ENCODE measurements at places on chromosomes 5 and 9.

DNA sequence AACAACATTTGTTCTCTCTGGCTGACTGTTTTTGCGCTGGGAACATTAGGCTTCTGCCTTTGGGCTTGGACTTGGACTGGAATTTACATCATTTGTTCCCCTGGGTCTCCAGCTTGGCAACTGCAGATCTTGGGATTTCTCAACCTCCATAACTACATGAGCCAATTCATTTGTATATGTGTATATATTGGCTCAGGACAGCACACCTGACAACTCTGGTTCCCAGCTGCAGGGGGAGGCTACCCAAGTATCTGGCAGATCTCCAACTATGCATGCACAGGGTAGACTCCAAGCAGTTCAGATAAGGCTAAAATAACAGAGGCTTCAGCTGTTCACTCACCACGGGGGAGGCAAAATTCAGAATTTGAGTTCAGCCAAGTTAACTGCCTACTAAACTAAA is 31.6 kb upstream of the F2RL1 start:
- DNase-seq: no peak

DNA sequence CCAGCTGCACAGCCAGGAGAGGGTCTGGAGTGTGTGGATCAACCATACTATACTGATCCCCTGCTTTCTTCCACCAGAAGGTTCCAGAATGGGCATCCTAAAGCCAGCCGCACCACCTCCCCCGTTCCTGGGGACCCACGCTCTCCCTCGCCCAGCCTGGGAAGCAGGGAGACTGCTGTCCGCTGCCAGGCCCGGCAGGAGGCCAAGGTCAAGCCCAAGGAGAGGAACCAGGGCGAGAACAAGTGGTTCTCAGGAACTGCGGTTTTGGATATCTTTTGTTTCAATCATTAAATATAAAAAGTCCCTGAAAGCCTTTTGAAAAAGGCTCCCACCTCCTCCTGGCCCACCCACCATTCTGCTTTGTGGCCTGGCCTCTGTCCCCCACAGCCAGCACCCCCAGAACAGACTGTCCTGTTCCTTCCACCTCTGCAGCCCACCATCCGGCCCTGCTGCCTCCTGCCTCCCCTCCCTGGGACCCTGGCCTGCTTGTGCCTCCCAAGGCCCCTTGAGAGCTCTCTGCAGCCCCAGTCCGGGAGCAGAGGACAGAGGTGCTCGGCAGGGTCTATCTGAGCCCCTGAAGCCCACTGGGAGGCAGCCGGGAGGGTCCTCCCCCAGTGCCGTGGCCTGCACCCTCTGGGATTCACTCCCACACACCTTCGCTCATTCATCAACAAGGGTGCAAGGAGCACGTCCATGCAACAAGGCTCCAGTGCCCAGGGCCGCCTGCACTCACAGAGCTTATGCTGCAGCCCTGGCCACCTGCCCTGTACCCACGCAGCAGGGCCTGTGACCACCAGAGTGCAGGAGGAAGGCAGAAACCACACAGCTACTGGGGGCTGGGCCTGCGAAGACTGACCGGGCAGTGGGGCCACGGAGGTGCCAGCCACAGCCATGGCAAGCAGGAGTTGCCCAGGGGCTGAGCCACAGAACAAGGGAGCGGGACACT is 614 bp upstream of the LCN6 start:
- DNase-seq: no peak

DNA sequence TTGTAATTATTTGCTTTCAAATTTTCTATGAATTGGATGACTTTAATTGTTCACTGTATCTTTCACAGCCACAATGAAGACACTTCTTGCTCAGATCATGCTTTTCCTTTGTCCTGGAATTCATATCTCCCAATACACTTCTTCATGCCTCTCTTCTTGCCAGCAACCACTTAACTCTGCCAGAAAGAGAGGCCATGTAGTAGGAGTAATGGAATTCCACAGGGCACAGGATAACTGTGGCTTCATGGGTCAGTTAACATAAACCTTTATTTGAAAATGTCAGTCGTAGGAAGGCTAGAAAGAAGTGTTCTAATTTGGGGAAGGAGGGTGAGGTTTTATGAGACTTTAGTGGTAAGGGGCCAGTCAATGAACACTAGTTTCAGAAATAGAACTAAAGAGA is 190.3 kb downstream of the TMEM167A start:
- DNase-seq: no peak

DNA sequence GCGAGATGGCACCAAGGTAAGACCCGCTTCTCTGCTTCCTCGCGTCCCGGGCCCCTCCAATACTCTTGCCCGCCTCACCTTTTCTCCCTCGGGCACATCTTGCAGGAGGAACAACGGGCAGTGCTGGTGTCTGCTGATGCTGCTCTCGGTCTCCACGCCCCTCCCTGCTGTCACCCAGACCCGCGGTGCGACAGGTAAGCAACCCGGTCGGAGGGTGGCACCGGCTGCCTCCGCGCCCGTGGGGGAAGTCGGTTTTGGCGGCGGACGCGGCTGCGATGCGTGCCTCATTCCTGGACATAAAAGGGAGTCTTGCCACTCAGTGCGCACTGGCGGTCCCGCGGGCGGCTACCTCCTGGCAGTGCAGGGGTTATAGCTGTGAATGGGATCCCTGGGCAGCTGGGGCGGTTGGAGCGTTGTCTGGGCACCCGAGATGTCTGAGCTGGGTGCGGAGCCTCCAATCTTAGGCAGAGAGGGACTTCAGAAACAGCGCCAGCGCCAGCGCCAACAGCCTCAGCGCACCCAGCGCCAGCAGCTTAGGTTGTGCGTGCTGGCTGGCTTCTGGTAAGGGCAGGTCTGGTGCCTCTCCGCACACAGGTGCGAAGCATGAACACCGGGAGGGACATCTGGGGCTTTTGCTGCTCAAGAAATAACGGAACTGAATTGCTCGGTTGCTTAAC is 488 bp downstream of the COL15A1 start:
- DNase-seq: no peak

DNA sequence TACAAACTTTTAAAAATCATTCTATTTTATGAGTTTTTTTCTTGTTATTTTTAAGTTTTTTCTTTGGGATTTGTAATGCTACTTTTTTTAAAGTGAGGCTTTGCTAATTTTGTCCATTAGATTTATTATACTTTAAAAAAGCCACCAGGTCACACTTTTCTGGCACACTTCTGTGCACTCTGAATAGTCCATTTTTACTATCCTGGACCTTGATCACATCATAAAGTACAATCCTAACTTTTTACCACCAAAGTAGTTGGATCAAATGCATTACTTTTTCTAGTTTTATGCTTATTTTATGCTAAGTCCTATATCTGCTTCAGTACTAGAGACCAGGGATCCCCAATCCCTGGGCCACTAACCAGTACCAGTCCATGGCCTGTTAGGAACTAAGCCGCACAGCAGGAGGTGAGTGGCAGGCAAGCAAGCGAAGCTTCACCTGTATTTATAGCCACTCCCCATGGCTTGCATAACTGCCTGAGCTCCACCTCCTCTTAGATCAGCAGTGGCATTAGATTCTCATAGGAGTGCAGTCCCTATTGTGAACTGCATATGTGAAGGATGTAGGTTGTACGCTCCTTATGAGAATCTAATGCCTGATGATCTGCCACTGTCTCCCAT is 16.0 kb downstream of the FRRS1L start:
- DNase-seq: no peak

GRCh38 chr5:84228266-84228665 is 156.4 kb downstream of the EDIL3 start:
- no peak for DNase-seq

DNA sequence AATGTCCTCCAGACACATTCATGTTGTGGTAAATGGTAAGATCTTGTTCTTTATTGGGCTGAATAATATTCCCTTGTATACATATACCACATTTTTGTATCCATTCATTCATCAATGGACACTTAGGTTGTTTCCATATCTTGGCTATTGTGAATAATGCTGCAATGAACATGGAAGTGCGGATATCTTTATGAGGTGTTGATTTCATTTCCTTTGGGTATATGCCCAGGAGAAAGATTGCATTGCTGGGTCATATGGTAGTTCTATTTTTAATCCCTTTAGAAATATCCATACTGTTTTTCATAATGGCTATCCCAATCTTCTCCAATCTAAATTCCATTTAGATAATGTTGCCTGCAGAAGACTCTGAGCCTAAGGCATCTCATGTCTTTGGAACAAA is 78.0 kb upstream of the TNC start:
- DNase-seq: no peak

GRCh38 chr9:17018540-17019196 is 116.2 kb upstream of the CNTLN start:
- DNase-seq: no peak

DNA sequence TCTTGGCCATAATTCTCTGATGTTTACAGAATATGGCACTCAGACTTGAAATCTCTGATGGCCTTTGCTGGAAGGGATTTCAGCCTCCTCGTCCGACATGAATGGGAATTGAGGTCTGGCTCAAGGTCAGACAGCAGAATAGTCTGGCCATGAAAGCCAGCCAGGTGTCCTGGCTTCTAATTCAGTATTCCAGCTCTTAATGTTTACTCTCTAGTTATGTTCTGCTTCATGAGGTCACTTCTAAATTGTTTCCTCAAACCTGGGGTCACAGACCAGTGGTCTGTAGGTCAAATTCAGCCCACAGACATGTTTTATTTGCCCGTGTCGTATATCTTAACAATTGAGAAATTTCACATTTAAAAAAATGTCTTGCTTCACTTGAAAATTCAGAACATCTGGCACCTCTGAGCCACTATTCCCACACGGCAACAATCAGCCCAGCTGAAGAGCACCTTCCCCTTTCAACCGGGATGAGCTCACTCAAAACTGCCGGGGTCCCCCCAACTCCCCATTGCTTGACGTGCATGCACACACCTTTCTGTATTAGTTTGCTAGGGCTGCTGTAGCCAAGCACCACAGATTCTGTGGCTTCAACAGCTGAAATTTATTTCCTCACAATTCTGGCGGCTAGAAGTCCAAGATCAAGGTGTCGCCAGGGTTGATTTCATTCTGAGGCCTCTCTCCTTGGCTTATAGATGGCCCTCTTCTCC is 243.5 kb downstream of the ENC1 start:
- no peak for DNase-seq

- DNase-seq: no peak
Measured at GRCh38 chr9:108052431-108053080, 563.0 kb upstream of the KLF4 start.

GRCh38 chr5:82176115-82176814 is 101.9 kb downstream of the RPS23 start:
- no peak for DNase-seq

DNA sequence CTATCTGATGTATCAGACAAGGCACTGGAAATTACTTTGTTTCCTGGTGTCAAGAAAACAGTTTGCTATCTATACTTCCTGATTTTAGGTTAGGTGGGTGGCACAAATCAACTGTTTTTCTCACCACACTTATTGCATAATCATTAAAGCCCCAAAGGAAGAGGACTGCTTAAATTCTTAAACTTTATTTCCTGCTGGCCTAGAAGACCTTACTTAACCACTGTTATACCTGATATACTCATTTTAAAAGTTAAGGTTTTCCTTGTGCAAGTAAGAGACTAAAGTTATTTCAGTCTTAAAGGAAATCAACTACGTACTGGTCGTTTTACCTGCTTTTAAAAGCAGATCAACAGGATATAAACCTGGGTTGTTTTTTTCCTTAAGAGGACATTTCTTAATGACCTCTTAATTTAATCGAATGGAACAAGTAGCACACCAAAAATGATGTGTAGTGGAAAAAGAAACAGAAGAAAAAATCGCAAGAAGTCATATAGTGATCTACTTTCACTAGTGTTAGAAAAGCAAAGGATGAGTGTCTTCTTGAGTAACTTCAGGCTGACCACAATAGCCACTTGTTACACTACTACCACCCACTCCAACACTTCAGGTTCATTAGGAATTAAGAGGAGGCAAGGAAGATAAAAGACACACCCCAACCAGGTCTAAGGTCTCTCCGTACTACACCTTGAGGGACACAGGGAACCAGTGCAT is 974 bp downstream of the CLINT1 start:
- DNase-seq: no peak

GRCh38 chr5:138192826-138193225 is 13.9 kb downstream of the KIF20A start:
- DNase-seq: no peak

DNA sequence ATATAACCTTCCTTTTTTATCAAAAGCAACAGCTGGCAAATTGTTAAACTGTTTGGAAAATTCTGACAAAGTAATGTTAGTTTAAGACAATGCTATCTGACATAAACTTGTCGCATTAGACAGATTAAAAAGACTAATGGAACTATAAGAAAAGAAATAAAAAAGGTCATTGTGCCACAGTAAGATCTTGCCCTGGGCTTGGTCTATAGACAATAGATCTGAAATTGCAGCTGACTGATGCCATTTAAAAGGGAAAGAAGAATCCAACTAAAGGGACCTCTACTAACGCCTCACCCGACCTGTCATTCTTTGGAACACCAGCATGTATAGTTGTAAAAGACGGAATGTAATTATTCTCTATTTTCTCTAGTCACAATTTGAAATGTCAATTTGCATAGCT is 644.4 kb upstream of the GRAMD2B start:
- no peak for DNase-seq

- DNase-seq: no peak
Measured at GRCh38 chr5:13632676-13633075, 311.8 kb downstream of the DNAH5 start.

- no peak for DNase-seq
Measured at GRCh38 chr9:113624721-113625120, 161.2 kb downstream of the RGS3 start.

GRCh38 chr5:134552301-134552700 is 26.8 kb downstream of the JADE2 start:
- no peak for DNase-seq

- DNase-seq: no peak
Measured at GRCh38 chr5:149437391-149438040, 58.4 kb upstream of the IL17B start.

- no peak for DNase-seq
Measured at GRCh38 chr5:78269088-78269703, 25.3 kb downstream of the AP3B1 start.

DNA sequence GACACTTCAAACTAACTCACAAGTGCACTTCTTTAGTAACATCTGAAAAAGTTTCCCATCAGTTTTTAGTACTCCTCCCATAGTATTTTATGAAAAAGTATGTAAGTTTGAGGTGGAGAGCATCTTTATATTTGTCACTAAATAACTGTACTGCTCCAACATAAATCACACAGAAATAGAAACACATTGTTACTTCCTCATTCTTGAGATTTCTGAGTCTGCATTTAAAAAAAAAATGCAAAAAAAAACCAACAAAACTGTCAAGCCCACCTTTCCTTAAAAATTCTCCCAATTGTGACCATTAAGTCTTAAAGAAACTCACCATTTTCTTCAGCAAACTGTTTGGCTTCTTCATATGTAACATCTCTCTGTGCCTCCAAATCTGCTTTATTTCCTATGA is 18.7 kb downstream of the RAB14 start:
- no peak for DNase-seq

DNA sequence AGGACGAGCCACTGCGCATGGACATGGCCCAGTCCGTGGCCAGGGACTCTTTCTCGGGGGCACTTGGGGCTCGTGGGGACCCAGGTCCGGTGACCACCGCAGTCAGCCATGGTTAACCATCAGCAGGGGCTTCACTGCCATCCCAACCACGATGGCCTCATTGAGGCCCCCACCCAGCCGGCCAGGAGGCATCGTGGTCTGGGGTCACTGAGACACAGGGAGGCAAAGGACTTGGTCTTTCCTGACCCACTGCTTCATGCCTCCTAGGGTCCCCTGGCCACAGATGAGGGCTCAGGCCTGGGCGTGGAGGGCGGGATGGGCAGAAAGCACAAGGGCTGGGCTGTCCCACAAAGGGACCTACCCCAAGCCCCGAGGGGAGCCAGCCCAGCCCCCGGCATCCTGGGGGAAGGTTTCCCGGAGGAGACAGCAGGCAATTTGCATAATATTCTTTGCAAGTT is 6.6 kb downstream of the NACC2 start:
- DNase-seq: no peak

- DNase-seq: no peak
Measured at GRCh38 chr5:116032094-116032517, at the start of gene ARL14EPL. ARL14EPL (plus strand) TSS chr5:116032472; CDS start chr5:116051466, 18,994 bp downstream.
